Sigmoid colon (tissue), 7 donors: ENCODE measurements at places on chromosomes 16 and 17.
A peak's percentile ranks its signal among the peaks of the same experiment; 100 is the strongest.

DNA sequence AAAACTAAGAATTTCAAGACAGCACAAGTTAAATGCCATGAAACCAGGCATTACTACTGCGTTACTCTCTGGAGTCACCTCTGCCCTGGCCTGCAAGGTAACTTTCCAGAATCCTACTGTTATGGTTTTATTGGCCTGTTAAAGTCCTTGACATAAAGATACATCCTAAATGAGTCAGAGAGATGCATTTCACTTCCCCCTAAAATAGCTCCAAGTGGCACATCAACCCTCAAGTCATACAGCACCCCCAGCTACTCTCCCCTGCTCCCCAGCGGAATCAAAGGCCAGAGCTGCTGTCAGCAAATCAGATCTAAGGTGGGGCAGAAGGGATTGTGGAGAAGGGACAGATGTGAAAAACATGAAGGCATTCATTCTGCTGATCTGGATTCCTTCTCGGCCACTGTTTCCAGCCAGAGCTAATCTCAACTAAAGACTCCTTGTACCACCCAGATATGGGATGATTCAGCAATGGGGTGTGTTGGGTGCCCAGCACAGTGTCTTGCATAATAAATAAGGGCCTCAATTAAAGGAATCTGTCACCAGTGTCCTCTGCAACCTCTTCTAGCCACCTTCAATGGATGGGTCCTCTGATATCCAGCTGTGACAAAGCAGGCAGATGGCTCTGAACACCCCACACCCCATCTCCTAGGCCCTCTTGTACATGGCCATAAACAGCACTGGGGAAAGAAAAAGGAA is 8.5 kb upstream of the CCL1 start:
- no peak for DNase-seq

- DNase-seq = peak; percentile 80
These were observed 33.8 kb downstream of the FA2H start for GRCh38 chr16:74740795-74741304.

GRCh38 chr17:70869402-70870085 is 700.2 kb downstream of the KCNJ2 start:
- DNase-seq = no peak

DNA sequence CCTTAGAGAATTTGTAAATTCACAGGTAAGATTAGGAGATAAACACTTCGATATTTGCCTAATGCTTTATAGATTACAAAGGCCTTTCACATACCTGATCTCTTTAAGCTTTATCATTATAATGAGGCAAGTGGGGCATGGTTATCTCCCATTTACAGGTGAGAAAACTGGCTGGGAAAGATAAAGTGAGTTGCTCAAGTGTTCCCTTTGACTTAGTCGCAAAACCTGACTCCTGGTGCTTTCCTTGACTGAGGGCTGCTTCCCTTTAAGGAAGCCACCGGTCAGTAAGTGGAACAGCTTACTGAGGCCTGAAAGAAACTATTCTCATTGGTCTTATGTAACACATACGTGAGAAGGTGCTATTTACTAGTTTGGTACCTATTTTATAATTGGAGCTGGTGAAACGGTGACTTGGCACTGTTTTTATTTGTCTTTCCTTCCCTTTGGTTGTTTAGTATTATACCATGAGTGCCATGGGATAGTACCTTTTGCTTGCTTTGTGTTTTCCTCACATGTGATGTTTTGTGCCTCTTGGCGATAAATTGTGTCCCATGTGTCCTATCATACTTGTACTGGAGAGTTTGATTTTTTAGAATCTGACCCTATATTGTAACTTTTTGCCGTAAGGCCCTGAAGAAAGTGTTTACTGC is 57.2 kb downstream of the NUP88 start:
- no peak for DNase-seq

- DNase-seq = no peak
These were observed 55.4 kb downstream of the JPH3 start for GRCh38 chr16:87657621-87658192.

- DNase-seq = no peak
These were observed 19.9 kb upstream of the ZNF750 start for GRCh38 chr17:82859431-82860403.

- DNase-seq = peak; percentile 91
These were observed 664 bp upstream of the BCL6B start for GRCh38 chr17:7021993-7022778.

GRCh38 chr16:4064950-4065352 is 51.3 kb downstream of the ADCY9 start:
- DNase-seq = peak; percentile 45

GRCh38 chr17:13973960-13974651 is 95.2 kb upstream of the COX10 start:
- no peak for DNase-seq

DNA sequence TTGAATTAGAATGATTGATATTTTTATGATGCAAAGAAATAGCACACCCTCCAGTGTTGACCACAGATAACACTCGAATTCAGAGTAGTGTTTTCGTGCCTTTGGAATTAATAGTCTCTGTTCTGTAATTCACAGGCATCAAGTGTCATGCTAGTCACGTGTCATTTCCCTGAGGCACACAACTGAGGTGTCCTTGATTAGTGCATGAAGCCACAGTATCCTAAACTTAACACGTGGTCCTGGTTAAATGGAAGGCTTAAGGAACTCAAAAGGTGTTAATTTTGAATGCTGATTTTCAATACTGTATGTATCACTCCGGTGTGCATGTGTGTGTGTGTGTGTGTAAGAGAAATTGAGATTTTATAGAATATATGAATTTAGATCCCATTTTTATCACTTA is 625.6 kb downstream of the TMEM114 start:
- DNase-seq = no peak

- DNase-seq = peak; percentile 78
These were observed 2.4 kb upstream of the ALOXE3 start for GRCh38 chr17:8120520-8121406.

GRCh38 chr17:71580220-71580619 is 540.6 kb upstream of the SOX9 start:
- no peak for DNase-seq

- DNase-seq = no peak
These were observed 22.1 kb downstream of the TMC7 start for GRCh38 chr16:19005561-19006445.

- peak; percentile 27 for DNase-seq
These were observed 8.8 kb upstream of the GFAP start for GRCh38 chr17:44924107-44924544.

DNA sequence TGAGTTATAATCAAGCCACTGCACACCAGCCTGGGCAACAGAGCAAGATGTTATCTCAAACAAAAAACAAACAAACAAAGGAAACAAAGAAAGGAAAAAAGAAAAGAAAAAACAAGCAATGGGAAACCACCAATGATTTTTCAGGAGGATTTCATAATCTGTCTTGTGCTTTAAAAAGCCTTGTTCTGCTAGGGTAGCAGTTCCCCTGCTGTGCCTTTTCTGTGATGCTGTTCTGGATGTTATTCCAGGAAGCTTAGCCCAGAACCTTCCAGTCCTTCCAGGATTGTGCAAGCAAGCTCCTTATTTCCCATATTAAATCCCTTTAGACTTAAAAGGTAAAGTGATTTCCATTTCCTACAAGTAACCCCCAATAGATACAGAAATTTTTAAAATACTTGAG is 171.1 kb downstream of the ABCC12 start:
- no peak for DNase-seq

GRCh38 chr17:17387017-17387497 is 83.9 kb downstream of the NT5M start:
- DNase-seq = no peak

- DNase-seq = no peak
These were observed 12.5 kb upstream of the SLC13A2 start for GRCh38 chr17:28460901-28461300.

GRCh38 chr16:1917056-1917664 is 1.1 kb downstream of the HS3ST6 start:
- no peak for DNase-seq

GRCh38 chr16:6645768-6646568 is 686.7 kb upstream of the RBFOX1 start:
- no peak for DNase-seq

- no peak for DNase-seq
These were observed 196.6 kb upstream of the CIBAR2 start for GRCh38 chr16:85308611-85309540.

- DNase-seq = no peak
These were observed 6.0 kb upstream of the TLCD3A start for GRCh38 chr17:726271-726919.

GRCh38 chr16:57686577-57686976 is 8.0 kb upstream of the DRC7 start:
- DNase-seq = no peak

DNA sequence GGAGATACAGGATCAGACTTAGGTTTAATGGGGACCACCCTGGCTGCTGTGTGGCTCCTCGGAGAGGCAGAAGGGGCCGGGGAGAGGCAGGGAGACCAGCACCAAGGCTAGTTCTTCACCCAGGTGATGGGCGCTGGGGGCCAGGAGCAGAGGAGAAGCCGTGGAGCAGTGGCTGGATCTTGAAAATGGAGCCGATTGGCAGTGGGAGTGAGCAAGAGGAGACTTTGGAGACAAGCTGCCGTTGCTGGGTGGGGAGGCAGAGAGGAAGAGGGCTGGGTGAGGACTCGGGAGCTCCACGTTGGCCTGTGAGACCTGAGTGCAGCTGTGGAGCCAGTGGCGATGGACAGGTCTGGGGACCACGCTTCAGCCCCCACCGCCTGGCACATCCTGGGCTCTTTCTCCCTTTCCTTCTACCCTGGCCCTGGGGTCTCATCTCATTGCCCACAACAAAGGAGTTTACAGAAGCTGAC is 9.0 kb downstream of the RAB11FIP4 start:
- DNase-seq = no peak

- DNase-seq = no peak
These were observed 48.5 kb upstream of the CCL2 start for GRCh38 chr17:34206569-34206968.

- DNase-seq = peak; percentile 78
These were observed 1.1 kb downstream of the SLC16A3 start for GRCh38 chr17:82229698-82230608.

GRCh38 chr16:84726669-84727467 is 27.1 kb downstream of the USP10 start:
- peak; percentile 68 for DNase-seq

GRCh38 chr17:20234276-20234675 is 225.1 kb downstream of the SPECC1 start:
- no peak for DNase-seq

DNA sequence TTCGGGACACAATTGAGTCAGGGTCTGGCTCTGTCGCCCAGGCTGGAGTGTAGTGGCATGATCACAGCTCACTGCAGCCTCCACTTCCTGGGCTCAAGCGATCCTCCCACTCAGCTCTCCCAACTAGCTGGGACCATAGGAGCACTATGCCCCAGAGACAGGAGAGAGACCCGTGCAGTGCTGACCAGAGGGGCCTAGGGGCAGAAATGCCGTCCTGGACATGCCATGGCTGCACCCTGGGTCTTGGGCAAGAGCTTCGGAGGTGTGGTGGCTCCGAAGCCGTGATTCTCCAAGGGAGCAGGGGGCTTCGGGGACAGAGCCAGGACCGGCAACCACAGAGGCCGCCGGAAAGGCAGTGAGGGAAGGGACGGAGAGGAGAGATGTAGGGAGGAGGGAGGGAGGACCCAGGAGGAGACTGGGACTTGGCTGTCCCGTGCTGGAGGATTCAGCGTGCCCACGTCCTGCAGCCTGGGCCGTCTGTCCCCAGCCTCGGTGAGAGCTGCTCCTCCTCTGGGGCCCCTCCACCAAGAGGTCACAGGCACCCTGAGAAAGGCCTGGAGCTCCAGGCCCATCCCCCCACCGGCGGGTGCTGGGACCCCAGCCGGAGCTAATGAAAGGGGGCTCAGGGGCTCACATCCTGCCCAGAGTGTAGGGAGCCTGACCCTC is 21.9 kb downstream of the TPSD1 start:
- no peak for DNase-seq

DNA sequence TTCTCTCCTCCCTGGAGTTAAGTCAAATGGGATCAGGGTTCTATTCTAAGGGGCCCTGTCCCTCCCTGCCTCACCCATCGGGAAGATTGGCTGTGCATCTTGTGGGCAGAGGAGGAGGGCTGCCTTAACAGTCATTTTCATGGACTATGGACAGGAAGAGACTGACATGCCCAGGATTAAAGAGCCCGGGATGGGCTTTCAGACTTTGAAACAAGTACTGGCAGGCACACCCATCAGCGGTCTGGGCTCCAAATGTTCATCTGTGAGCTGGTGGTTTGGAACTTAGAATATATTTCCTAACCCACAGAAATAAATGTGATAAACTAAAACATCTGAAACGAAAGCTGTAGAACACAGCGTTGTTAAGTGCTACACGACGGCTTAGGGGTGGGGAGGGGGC is 6.5 kb downstream of the SLC6A4 start:
- no peak for DNase-seq
